Stimulated activated CD4-positive, alpha-beta T cell treated with anti-CD3 and anti-CD28 coated beads, Interleukin-15, amount 100 ng/mL, for 24 hours (primary cell): ENCODE measurements at places on chromosomes 6 and 20.

DNA sequence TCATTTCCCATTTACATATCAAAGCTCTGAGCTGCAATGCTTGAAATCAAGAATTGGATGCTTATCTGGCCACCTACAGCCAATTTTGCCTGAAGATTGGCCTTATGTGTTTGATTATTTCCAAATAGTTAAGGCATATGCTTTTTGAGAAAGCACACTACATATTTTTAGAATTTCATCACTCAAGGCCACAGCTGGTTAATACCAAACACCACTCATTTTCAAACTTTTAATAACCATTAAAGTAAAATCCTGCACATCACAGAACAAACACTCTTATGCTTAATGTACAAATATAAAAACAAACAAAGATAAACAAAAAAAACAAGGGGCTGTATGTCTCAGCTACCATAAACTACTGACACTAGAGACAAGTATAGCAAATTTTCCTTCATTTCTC is 96.9 kb upstream of the HMGCLL1 start:
- DNase-seq: no peak

DNA sequence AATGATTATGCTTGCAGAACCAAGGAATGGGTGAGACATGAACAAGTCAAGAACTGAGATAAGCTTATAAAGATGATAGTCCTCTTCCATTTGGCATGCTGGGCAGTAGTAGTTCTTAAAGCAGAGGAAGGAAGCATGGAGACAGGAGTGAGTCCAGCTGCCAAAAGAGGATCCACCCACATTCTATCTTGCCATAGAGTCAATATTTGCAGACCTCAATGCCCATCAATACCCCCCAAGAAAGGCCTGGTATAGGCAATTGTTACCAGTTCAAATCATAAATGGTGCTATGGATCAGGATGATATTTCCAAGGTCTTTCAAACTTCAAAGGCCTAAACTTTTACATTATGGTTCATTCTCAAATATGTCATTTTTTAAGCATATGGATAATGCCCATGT is 4.8 kb downstream of the ARHGAP18 start:
- DNase-seq: no peak

- no peak for DNase-seq
Observed at GRCh38 chr6:36871686-36872085, 2.9 kb downstream of the PPIL1 start.

- no peak for DNase-seq
Observed at GRCh38 chr6:156579564-156579963, 197.6 kb upstream of the ARID1B start.

GRCh38 chr6:150744522-150745260 is 120.8 kb upstream of the MTHFD1L start:
- DNase-seq: no peak

DNA sequence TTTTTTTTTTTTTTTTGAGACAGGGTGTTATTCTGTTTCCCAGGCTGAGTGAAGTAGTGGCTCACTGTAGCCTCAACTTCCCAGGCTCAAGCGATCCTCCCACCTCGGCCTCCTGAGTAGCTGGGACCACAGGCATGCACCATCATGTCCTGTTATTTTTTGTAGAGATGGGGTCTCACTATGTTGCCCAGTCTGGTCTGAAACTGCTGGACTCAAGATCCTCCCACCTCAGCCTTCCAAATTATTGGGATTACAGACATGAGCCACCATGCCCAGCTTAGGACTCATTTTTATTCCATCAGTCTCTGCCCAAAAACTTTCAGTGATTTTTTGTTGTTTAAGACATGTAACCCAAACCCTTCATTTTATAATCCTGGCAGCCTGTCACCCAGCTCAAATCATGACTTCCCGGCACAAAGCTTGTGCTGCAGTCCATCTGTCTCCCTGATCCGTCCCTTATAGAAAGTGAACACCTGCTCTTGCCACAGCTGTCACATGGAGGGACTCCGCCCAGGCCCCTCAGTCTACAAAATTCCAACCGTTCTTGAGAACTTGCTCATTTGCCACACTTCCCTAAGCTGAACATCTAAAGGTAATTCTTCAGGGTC is 183.9 kb upstream of the JARID2 start:
- DNase-seq: no peak

DNA sequence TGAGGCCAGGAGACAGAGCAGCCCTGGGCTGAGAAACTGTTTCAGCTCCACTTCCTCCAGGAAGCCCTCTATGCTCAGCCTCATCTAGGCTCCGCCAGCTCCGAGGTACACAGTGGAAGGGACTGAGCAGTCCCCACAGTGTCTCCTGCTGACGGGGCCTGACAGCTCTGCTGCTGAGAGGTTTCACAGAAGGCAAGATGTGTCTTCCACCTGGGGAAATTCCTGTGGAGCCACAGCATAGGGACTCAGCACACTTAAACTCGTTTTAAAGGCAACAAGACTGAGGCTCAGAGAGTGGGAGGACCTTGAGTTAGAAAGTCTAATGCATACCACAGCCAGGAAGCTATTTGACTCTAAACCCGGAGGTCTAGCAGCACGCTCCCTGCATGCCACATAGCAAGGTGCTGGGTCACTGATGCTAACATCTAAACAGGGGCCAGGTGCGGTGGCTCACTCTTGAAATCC is 6.8 kb downstream of the ADA start:
- peak; percentile 48 for DNase-seq

DNA sequence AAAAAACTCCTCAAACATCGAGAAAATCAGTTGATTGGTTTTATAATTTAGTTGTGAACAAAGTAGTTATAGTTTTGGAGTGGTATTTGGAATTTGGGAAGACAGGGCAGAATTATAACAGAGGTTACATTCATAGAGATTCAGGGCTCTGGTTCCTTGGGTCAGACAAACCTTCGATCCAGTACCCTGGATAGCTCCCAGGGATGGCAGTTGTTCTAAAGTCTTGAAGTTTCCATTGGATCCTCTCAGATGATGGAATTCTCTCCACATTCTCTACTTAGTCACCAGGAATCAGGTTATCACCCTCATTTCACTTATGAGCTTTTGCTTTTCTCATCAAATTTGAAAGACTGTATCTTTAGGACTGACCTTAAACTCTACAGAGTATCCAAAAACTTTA is 285.1 kb downstream of the CENPW start:
- no peak for DNase-seq
